Stimulated activated CD8-positive, alpha-beta memory T cell treated with anti-CD3 and anti-CD28 coated beads, Interleukin-2, amount 100 ng/mL, for 1 hour (primary cell): ENCODE measurements at places on chromosomes 13 and 19.

DNA sequence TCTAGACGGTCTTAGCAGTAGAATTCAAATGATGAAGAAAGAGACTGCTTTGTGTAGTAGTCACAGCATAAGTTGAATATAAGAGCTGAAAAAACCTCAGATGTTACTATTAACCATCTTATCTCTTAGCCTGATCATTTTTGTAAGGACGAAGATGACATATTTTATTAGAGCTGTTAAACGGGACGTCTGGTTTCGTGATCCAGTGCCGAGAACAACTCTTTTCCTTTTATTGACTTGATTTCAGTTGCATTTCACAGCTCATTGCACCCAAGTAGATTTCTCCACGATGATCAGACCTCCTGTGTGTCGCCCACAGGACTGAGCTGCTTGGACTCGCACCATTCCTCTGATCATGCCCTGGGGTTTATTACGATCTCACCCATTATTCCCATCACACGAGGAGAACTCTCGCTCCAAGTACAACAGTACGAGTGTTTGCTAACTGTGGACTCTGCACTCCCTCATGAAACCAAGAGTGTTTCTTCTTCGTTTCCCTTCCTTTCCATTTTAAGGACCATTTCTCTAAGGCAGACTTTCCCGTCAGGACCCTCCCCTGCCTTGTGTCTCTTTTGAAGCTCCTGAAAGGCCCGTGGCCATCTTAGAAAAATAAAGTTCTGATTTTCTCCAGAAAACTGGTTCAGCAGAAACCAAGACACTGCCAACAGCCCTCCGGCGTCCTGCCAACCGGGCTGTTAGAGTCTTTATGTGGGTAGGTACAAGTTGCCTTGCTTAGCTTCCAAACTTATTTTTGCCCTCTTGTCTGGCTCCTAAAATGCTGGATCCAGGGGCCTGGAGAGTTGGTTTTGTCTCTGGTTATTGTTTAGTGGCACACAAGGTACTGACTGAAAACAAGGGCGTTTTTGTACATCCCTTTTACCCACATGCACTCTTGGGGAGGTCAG, 48.2 kb upstream of the RNF113B start:
- DNase-seq, result no peak

DNA sequence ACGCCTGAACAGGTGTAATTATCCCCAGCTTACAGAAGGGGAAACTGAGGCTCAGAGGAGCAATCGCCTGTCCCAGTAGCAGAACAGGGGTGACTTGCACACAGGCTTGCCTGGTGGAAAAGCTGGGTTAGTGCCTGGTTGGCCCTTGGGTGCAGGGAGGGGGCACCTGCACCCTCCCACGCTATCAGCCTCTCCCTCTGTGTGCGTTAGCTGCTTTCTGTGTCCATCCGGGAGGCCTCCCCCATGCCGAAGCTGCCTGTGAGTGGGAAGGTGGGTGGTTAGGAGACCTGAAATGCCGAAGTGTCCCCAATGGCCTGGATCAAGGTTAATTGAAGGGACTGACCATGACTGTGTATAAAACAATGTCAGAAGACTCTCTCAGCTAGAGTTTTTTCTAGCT, 295.0 kb downstream of the ZNF536 start:
- DNase-seq, result no peak

GRCh38 chr19:31289976-31290375, 59.3 kb downstream of the TSHZ3 start:
- DNase-seq, result no peak

DNA sequence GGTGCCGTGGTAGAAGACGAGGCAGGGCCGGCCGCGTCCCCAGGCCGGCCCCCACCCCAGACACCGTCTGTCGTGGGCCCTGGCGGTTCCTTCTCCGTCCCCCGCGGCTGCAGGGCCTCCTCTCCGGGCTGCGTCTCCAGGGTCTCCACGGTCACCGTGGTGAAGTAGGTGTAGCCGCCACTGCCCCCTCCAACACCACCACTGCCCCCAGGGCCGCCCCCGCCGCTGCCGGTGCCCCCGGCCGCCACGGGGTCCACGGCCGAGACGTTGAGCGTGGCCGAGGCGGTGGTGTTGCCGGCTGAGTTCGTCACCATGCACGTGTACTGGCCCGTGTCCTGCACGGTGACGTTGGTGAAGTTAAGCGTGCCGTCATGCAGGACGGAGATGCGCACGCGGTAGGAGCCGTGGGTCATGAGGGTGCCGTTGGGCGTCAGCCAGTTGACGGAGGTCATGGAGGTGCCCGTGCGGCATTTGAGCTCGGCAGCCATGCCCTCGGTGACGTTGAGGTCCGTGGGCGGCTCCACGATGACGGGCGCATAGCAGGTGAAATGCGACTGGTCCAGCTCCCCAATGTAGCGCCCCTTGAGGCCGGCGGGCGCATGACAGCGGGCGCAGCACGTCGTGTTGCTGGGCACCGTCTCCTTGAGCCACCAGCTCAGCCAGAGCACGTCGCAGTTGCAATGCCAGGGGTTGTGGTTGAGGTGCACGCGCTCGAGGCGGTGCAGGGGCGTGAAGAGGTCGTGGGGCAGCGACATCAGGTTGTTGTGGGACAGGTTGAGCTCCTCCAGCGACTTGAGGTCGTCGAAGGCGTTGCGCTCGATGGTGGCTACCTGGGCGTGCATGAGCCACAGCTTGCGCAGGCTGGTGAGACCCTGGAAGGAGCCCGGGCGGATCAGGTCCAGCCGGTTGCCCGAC, 4.6 kb upstream of the ASPDH start:
- no peak for DNase-seq

DNA sequence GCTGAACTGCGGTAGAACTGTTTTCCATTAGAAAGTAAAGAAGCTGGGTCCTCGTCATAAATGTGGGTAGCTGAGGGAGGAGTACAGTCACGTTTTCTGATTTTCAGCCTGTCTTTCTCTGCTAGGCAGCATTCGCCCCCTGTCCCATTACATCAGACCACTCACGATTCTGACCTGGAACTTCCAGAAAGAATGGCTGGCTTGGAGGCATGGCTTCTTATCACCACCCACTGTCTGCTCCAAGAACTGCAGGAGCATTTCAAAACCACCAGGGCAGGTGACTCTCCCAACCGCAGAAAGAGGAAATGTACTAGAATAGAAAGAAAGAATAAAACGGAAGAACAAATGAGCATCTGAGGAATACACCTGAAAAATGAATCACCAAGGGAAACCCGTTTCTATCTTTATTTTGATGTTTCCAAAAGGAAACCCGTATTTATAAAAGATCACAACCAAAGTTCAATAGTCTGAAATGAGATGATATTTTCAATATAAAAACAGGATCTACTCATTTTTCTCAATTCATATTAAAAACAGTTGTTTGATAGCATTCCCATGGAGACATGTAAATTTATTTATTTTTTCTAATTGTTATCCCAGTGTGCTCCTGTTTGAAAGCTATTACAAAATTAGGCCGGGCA, 22.1 kb upstream of the POMP start:
- no peak for DNase-seq

DNA sequence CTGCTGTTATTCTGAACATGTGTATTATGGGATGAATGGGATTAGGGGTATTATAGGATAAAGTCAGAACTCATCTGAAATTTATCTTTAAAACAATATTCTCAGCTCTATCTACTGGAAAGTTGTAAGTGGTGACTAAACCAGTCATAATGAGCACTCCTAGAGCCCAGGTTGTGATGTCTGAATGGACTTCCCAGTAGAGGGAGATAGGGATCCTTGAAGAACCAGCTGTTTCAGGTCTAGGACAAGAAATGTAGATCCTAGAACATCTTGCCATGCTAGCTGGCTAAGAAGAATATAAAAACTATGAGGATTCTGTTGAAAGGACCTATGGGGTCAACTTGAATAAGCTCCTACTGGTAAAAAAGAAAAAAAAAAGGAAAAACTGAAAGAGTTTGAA, 310.8 kb downstream of the SLC7A1 start:
- DNase-seq, result no peak

- DNase-seq, result no peak
These were observed 12.7 kb downstream of the KLHL26 start for GRCh38 chr19:18649371-18650020.

GRCh38 chr13:112267660-112268059, 108.5 kb upstream of the SPACA7 start:
- DNase-seq, result no peak

GRCh38 chr19:44839276-44839675, 6.8 kb upstream of the NECTIN2 start:
- DNase-seq, result no peak
